Urinary bladder (tissue), 4 donors: ENCODE measurements at places on chromosomes 13 and 19. TPM values are rescaled to one million over a fixed set of nuclear protein-coding genes. Genes with fewer than 3 reads are reported as not detected.

- DNase-seq: no peak
These were observed 503.4 kb downstream of the TBC1D4 start for GRCh38 chr13:74978591-74978990.

Gene FFAR1
- total RNA-seq: not detected

DNA sequence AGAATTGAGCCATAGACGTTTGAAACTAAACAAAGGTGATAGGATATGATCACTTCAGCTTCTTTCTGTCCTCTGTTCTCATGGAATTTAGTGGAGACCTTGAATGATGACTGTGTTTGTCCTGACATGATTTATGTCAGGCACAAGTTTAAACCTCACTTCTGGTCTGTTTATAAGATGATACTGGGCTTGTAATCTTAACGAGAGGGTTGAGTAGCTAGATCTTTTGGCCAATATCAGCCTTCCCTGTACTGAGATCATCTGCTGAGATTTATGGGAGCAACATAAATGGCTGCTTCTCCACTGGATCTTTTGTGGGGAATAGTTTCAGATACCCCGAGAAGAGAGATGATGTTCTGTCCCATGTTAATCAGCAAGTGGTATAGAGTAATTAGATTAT is 121.8 kb upstream of the OBI1 start:
- DNase-seq: no peak

DNA sequence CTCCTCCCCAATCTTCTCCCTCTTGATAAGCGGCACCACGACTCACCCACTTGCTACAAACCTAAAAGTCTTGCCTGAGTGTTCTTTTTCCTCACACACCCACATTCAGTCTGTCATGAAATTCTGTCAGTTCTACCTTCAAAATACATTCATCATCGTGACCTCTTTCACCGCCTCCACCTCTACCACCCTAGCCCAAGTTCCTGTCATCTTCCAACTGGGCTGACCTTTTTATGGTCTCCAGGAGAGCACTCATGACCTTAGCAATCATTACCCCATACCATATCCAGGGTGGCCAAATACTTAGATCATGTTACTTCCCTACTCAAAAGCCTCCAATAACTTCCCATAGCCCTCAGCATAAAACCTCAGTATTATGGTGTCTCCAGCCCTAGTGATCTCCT is 110.4 kb upstream of the TSC22D1 start:
- DNase-seq: no peak

Gene CD79A
- total RNA-seq: 0.37 TPM

DNA sequence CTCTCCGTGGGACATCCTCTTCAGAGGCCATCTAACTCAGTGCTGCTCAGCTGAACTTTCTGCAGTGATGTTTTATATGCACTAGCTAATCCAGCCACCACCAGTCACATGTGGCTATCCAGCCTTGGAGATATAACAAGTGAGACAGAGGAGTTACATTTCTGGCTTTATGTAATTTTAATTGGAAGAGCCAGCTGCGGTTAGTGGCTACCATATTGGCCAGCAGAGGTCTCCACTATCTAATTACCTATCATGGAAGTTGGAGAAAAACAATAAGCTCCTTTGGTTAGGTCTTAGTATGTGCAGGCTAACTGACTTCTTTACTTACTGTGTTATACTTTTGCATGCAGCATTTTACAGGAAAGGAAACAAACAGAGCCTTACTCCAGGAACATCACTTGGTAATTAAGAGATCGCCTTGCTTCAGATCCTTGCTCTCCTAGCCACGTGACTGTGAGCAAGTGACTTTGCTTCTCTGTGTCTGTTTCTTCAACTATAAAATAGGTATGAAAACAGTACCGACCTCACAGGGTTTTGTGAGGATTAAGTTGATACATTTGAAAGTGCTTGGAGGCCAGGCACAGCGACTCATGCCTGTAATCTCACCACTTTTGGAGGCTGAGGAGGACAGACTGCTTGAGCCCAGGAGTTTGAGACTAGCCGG is 1.6 kb upstream of the KLK10 start:
- DNase-seq: no peak

GRCh38 chr19:21566073-21566472 is 60.7 kb downstream of the ZNF429 start:
- no peak for DNase-seq

DNA sequence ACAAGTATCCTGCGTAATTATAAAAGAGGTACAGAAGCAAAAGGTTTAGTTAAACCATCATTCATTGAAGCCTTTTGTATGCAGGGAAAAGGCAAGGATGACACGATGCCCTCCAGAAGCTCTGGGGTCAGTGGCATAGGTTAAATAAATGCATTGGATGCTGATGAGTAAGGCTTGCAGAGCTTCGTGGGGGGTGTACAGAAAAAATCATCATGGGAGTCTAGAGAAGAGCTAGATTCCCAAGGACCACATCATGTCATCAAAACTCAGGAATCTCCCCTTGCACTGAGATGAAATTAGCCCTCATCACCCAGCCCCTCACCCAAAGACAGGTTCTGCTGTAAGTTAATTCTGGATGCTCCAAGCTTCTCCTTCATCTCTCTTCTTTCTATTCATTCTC is 8.3 kb downstream of the FPR1 start:
- DNase-seq: no peak

DNA sequence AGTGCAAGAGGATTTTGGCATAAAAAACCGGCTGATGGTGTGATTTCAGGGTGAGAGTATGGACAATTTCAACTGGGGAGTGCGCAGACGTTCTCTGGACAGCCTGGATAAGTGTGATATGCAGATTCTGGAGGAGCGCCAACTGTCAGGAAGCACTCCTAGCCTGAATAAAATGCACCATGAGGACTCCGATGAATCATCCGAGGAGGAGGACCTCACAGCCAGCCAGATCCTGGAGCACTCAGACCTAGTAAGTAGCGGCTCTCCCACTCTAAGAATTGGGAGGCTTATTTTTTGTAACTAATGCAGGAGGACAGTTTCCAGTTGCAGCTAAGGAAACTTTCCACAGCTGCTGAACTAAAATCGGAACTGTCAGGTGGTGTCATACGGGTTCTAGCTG is 53.6 kb downstream of the ZAR1L start:
- DNase-seq: peak; percentile 36

GRCh38 chr19:58480831-58481230 is 4.7 kb downstream of the ZNF446 start:
- no peak for DNase-seq

GRCh38 chr13:109036078-109036780 is 406.8 kb downstream of the MYO16 start:
- DNase-seq: peak; percentile 6

- DNase-seq: no peak
These were observed 56.8 kb downstream of the TNFSF13B start for GRCh38 chr13:108326309-108326708.

Gene HIPK4
- total RNA-seq: not detected

Gene PLVAP
- 23.6 TPM for total RNA-seq

Gene GDF15
- 12.5 TPM for total RNA-seq

DNA sequence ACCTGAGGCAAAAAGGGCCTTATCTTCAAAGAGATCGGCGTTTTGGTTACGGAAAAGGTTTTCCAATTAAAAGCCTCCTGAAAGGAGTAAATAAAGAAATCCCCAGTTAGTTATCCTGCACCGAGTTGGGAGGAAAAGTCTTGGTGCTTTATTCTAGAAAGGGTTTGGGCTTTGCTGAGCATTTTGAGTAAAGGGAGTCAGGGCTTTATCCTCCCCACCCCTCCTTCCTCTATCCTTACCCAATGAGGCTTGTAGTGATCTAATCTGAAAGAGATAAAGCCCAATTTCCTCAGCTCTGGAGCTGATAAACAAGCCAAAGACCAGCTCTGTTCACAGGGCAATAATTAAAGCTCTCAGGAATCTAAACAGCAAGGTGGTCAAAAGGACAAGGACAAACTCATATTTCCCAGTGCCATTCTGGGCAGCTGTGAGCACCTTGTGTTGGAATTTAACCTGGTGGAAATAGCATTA is 188.9 kb upstream of the TSC22D1 start:
- no peak for DNase-seq

DNA sequence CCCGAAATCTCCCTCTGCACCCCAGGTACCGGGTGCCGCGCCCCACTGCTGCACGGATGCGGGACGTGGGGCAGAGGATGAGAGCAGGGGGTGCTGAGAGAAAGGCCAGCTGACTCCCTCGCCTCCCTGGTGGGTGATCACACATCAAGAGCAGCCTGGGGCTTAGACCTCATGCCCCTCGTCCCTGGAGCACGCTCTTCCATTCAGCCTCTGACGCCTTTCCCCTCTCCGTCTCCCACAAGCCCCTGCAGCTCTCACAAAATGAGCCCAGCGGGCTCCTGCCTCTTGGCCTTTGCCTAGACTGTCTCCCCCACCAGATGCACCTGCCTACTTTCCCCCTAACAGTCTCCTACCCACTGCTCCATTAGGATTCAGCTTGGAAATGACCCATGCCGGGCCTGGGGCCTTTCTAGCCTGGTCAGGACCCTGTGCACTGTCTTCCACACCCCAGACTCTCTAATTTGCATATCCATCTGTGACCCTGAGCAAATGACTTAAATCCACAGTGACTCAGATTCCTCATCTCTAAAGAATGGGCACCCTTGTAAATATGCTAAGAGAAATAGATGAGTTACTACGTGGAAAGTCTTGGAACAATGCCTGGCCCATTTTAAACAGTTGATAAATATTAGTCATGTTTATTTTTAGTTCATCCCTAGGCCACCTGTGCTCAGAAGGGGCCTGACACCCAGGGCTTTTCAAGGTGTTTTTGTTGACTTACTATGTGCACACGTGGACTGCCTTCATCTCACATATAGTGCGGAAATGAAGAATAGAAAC is 582 bp upstream of the PTPRH start:
- no peak for DNase-seq

DNA sequence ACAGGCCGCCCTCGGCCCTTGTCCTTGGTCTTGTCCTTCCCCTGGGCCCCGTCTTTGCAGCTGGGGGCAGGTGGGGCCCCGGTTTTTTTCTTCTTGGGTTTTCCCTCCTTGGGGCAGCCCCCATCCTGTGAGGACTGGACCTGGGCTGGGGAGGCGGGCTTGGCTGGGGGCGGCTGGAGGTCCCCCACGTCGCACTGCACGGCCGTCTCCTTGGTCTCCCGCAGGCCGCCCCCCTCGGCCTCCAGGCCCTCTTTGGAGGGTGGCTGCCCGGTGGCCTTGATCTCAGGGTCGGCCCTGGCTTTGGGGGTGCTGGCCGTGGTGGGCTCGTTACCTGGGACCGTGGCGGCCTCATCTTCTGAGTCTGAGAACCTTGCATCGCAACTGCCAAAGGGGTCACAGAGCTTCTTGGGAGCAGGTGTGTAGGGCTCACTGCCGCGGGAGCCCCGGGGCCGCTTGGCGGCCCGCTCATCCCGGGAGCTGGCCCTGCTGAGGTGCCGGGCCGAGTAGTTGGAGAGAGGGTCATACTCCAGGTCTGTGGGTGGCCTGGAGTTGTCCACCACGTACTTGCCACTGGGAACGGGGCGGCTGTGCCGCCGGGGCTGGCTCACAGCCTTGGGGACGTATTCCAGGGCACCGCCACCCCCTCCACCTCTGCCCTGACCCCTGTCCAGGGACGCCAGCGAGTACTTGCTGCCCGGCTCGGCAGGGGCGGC is 15.6 kb upstream of the ATP8B3 start:
- DNase-seq: no peak

Gene NLRP9
- not detected for total RNA-seq

Gene ZNF625
- 26.9 TPM for total RNA-seq

Gene ZNF8
- total RNA-seq: 7.8 TPM

Gene IGFL3
- total RNA-seq: not detected

Gene SCGB2B2
- 0.32 TPM for total RNA-seq

DNA sequence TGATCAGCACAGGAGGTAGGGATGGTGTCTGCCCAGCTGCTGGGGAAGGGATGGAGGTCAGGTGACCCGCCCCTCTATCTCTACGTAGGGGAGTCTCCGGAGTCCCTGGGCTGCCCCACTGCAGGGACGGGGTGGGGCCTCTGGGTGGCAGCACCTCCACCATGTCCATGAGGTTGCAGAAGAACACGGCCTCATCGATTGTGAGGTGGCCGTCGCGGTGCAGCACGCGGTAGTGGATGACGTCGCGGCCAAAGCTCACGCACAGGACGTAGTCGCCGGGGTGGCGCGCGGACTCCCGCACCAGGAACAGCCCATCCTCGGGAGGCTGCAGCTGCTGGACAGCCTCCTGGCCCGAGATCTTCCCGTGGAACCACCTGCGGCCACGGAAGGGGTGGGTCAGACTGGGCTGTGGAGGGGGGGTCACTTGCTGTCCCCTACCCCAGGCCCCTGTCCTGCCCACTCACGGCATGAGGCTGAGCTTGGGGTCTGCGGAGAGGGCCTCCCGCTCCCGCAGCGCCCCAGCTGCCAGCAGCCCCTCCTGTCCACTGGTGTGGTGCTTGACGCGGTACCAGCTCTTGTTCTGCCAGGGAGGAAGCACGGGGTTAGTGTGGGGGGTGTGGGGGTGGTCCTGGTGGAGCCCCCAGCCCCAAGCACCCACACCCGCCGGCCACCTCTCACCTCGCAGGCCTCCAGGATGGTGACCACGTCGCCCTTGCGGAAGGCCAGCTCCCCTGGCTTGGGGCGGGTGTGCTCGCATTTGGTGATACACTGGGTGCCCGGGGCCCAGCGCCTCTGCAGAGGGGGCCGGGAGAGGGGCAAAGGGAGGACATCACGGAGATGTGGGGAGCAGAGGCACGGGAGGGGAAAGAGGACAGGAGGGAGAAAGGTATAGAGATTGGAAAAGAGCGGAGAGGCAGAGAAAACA is 2.3 kb downstream of the MATK start:
- DNase-seq: no peak

DNA sequence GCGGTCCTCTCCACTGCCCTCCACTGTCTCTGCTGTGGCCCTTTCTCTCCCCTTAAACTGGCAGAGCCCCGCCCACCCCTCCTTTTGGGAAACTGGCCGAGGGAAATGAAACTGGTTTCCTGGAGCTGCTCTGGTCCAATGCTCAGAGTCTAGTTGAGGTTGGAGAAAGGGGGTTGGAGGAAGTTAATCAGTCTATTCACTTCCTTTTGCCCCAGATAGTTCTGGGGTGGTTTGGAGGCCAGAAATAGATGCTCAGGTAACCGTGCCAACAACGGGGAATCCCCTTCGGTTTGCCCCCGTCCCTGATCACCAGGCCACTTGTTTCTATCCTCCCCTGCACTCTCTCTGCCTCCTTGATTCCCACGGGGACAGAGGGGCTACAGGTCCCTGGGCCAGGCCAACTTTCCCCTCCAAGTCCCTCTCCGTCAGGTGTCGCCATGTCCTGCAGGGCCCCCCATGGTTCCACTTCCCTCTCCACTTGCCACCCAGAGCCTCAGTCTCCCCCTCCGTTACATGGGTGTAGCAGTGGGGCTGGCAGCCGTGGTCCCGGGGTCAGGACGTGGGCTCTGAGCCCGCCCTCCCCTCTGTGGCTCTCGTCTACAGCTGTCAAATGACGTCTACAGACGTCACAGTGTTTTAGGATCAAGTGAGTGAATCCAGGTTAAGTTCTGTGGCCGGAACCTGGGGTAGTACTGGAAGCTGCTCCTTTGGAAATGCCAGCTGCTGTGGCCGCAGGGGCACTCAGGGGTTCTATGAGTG is at the start of gene IL4I1:
IL4I1 (minus strand) TSS at position 25 of the 759 bp plus-strand sequence. CDS start 727 bp downstream, outside the sequence.
- DNase-seq: no peak

Gene CBLC
- total RNA-seq: 4.7 TPM

- DNase-seq: no peak
These were observed 36.5 kb downstream of the TDRD3 start for GRCh38 chr13:60433505-60433904.

- no peak for DNase-seq
These were observed 13.9 kb upstream of the ZNF536 start for GRCh38 chr19:30358319-30358718.

GRCh38 chr19:39555883-39556282 is 15.9 kb upstream of the EID2 start:
- no peak for DNase-seq
